Aortic smooth muscle cell (primary cell): ENCODE measurements at places on chromosomes 13 and 19. TPM values are rescaled to one million over a fixed set of nuclear protein-coding genes. Genes with fewer than 3 reads are reported as not detected.

CYP2F1 gene
- not detected in 2 replicates for total RNA-seq

FCAR gene
- total RNA-seq, result not detected in 2 replicates

KCNN4 gene
- 10.4 and 12.2 TPM in 2 replicates for total RNA-seq

CD320 gene
- total RNA-seq, result 17.4 and 23.8 TPM in 2 replicates

EGLN2 gene
- total RNA-seq, result 83.9 and 90.5 TPM in 2 replicates

B3GNT8 gene
- total RNA-seq, result 0.26 and 2.0 TPM in 2 replicates

DHX34 gene
- total RNA-seq, result 5.4 and 7.0 TPM in 2 replicates

MYO16 gene
- under 0.01 TPM in 2 replicates for total RNA-seq

ZSCAN1 gene
- total RNA-seq, result not detected in 2 replicates

IGFLR1 gene
- 1.1 TPM in 2 replicates for total RNA-seq

KLK15 gene
- not detected in 2 replicates for total RNA-seq

MED16 gene
- 20.1 and 23.5 TPM in 2 replicates for total RNA-seq

STOML3 gene
- total RNA-seq, result not detected in 2 replicates

CAPN12 gene
- not detected in 2 replicates for total RNA-seq

ZNF134 gene
- total RNA-seq, result 18.3 and 18.9 TPM in 2 replicates

DYRK1B gene
- 8.6 and 14.1 TPM in 2 replicates for total RNA-seq

APOC1 gene
- 0.56 and 0.79 TPM in 2 replicates for total RNA-seq

CALR gene
- 2,036 and 2,214 TPM in 2 replicates for total RNA-seq

TMC4 gene
- 0.31 TPM in 1 of 2 replicates, not detected in the other for total RNA-seq

CELF5 gene
- not detected in 2 replicates for total RNA-seq

RASIP1 gene
- total RNA-seq, result 1.1 and 2.1 TPM in 2 replicates

CGB7 gene
- not detected in 2 replicates for total RNA-seq

SOHLH2 gene
- total RNA-seq, result 0.93 and 1.7 TPM in 2 replicates

DZIP1 gene
- 30.0 and 31.1 TPM in 2 replicates for total RNA-seq

FUT6 gene
- not detected in 2 replicates for total RNA-seq

ACER1 gene
- not detected in 2 replicates for total RNA-seq

SPC24 gene
- total RNA-seq, result 69.1 and 70.3 TPM in 2 replicates

FFAR3 gene
- not detected in 2 replicates for total RNA-seq

RFPL4A gene
- not detected in 2 replicates for total RNA-seq

SIGLEC14 gene
- total RNA-seq, result not detected in 2 replicates

PNMA8B gene
- total RNA-seq, result 1.5 and 2.1 TPM in 2 replicates

TMEM145 gene
- total RNA-seq, result not detected in 2 replicates

C1QTNF9B gene
- total RNA-seq, result not detected in 2 replicates

ZNF415 gene
- 12.7 and 12.9 TPM in 2 replicates for total RNA-seq

SPACA4 gene
- total RNA-seq, result not detected in 2 replicates

NLRP11 gene
- not detected in 2 replicates for total RNA-seq

FCGBP gene
- 0.13 and 0.19 TPM in 2 replicates for total RNA-seq

OR7D2 gene
- total RNA-seq, result 0.06 TPM in 1 of 2 replicates, not detected in the other

EFNA2 gene
- not detected in 2 replicates for total RNA-seq

GPALPP1 gene
- total RNA-seq, result 22.6 and 26.5 TPM in 2 replicates

KIR3DL2 gene
- not detected in 2 replicates for total RNA-seq

JAK3 gene
- 2.2 and 2.3 TPM in 2 replicates for total RNA-seq

PPP1R12C gene
- total RNA-seq, result 35.0 and 37.6 TPM in 2 replicates

ZNF304 gene
- total RNA-seq, result 11.9 and 14.1 TPM in 2 replicates

SAE1 gene
- 155 and 177 TPM in 2 replicates for total RNA-seq
